ENCODE measurements at places on chromosomes 13 and 19. TPM values are rescaled to one million over a fixed set of nuclear protein-coding genes. Genes with fewer than 3 reads are reported as not detected.

The KLC3 gene
- total RNA-seq, result not detected

The GRK1 gene
- not detected for total RNA-seq

The ZNF625 gene
- 3.2 TPM for total RNA-seq

The ADAMTSL5 gene
- 31.7 TPM for total RNA-seq

The PTPRS gene
- total RNA-seq, result 215 TPM

The DNAAF3 gene
- total RNA-seq, result 0.25 TPM

The AMER2 gene
- not detected for total RNA-seq

The LYL1 gene
- not detected for total RNA-seq

The CEBPA gene
- total RNA-seq, result 0.63 TPM

The THOP1 gene
- 136 TPM for total RNA-seq

The TBXA2R gene
- total RNA-seq, result 0.76 TPM

The KCNRG gene
- 0.97 TPM for total RNA-seq

All from GM23248 (cell line).